Activated CD8-positive, alpha-beta T cell treated with anti-CD3 and anti-CD28 coated beads, Interleukin-2, amount 10 ng/mL, durations not matched to agents 7 days and 5 days (primary cell): ENCODE measurements at places on chromosomes 6 and 20.

- H3K27me3 ChIP-seq = peaks cover 9% of the 10 kb centered on the region
- no peaks in the 10 kb centered on the region for H3K4me1 ChIP-seq
- no peak for DNase-seq
These were observed 61.4 kb downstream of the GPR63 start for GRCh38 chr6:96775727-96776400.

- no peaks in the 10 kb centered on the region for H3K4me1 ChIP-seq
- no peaks in the 10 kb centered on the region for H3K36me3 ChIP-seq
- H3K4me3 ChIP-seq = no peak overlapping the region
- no peaks in the 10 kb centered on the region for H3K27me3 ChIP-seq
- H3K27ac ChIP-seq = no peak overlapping the region
These were observed 191.9 kb upstream of the SLC35B3 start for GRCh38 chr6:8627085-8627861.

DNA sequence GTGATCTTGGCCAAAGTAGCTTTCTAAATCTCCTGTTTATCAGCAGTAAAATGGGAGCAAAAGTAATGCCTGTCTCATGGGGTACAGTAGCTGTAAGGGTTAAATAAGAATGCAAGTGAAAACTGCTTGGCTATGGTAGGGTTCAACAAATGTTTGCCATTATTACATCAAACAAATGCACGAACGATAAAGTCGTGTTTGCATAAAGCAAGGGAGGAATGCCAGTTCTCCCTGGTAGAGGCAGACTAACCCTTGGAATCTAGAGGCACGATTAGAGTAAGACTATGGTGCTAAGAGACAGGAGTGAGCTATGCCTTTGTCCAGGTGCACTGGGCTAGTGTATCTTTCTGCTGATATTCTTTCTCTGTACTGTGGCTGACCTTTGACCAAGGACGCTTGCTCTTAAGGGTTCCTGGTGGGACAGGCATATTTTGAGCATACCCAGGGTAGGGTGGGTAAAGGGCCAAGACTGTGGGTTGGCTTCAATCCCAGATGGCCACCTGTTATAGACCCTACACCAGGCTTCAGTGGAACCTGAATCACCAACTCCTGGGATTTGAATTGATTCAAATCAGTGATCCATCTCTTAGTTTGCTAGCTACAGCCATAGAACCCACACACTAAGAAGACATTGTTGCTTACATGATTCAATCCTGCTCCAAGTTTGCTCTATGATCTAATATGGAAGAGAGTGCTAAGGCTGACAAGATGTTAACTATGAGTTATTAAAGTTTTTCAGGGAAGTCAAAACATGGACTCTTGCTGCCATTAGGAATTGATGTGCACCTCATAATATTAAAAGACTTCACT, 139.9 kb downstream of the CCDC170 start:
- H3K27ac ChIP-seq = no peak overlapping the region
- DNase-seq = no peak
- H3K36me3 ChIP-seq = no peaks in the 10 kb centered on the region

GRCh38 chr6:150894935-150895552, 29.5 kb downstream of the MTHFD1L start:
- DNase-seq = peak; percentile 40
- H3K4me3 ChIP-seq = peak overlapping the region; percentile 36

GRCh38 chr20:44064501-44065400, 122.2 kb downstream of the JPH2 start:
- DNase-seq = no peak
- peaks cover 16% of the 10 kb centered on the region for H3K36me3 ChIP-seq
- no peak overlapping the region for H3K4me3 ChIP-seq
- peaks cover 48% of the 10 kb centered on the region for H3K4me1 ChIP-seq
- peaks cover 27% of the 10 kb centered on the region for H3K27me3 ChIP-seq

GRCh38 chr6:21102624-21103023, 490.9 kb upstream of the SOX4 start:
- H3K27ac ChIP-seq = no peak overlapping the region
- no peaks in the 10 kb centered on the region for H3K27me3 ChIP-seq
- DNase-seq = no peak

GRCh38 chr6:37913210-37913609, 93.7 kb downstream of the ZFAND3 start:
- no peak overlapping the region for H3K27ac ChIP-seq
- H3K36me3 ChIP-seq = peaks cover 5% of the 10 kb centered on the region
- no peaks in the 10 kb centered on the region for H3K27me3 ChIP-seq
- no peak for DNase-seq
- H3K4me1 ChIP-seq = peaks cover 7% of the 10 kb centered on the region
- H3K4me3 ChIP-seq = no peak overlapping the region

- no peak overlapping the region for H3K4me3 ChIP-seq
- H3K4me1 ChIP-seq = no peaks in the 10 kb centered on the region
- no peaks in the 10 kb centered on the region for H3K36me3 ChIP-seq
- no peak for DNase-seq
- H3K27me3 ChIP-seq = no peaks in the 10 kb centered on the region
These were observed 78.0 kb upstream of the CENPW start for GRCh38 chr6:126261792-126262421.

DNA sequence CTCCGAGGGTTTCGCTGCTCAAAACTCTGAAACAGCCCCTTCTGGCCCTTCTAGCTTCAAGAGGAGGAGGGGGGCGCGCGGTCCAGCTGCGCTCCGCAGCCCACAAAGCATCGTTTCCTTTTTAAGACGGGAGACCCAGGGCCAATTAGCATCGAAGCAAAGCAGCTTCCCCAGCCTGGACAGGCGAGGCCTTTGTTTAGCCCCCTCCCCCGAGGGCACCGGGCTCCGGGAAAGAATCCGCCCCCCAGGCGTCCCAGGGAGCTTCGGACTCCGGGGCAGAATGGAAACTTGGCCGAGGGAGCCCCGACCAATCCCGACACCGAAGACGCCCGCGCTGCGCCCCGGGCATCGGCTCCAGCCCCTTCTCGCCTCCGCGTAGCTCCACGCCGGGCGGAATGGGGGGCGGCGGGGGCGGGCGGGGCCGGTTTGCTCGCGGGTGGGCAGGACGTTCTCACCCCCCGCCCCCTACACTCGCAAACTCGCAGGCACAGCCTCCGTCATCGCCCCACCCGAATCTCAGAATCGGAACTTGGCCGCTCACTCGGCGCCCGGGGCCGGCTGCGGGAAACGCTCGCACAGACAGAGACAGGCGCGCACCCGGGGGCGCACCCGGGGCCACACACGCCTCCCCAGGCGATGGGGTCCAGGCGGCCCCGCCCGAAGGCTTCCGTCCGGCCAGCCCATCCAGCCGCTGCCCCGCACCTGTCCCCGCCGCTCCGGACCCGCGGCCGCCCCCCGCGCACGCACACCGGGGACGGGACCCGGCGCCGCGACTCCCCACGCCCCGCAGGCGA, 628 bp downstream of the NKAIN4 start:
- no peak overlapping the region for H3K27ac ChIP-seq
- no peaks in the 10 kb centered on the region for H3K4me1 ChIP-seq
- H3K36me3 ChIP-seq = no peaks in the 10 kb centered on the region

DNA sequence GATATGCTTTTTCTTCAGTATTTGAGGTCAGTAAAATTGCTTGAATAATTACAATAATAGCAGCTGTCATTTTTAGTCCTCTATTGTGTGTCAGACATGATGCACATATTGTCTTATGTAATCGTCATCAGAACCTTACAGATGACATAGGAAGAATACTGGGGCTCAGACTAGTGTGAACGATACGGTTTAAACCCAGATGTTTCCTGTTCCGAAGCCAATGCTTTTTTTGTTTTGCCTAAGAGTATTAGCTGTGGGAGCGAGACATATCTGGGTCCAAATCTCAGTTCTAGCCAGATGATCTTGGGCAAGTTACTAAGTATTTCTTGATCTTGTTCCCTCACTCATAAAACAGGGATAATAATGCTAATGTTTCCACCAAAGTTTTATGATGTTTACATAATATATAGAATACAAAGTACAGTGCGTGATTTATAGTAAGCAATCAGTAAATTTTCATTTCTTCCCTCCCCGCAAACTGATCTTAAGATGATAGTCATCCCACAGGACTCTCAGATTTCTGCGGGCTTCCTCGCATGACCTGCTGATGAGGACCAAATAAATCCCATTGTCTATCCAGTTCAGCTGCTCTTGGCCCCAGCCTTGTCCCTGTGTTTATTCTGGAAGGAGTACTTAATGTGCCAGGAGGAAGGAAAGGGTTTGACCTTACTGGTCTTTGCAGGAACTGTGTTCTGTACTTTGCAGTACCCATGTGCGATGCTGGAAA, 98.2 kb downstream of the CAP2 start:
- H3K4me3 ChIP-seq = no peak overlapping the region
- H3K27me3 ChIP-seq = peaks cover 15% of the 10 kb centered on the region
- no peak for DNase-seq
- H3K27ac ChIP-seq = no peak overlapping the region
